ENCODE measurements at places on chromosomes 7 and 10.

DNA sequence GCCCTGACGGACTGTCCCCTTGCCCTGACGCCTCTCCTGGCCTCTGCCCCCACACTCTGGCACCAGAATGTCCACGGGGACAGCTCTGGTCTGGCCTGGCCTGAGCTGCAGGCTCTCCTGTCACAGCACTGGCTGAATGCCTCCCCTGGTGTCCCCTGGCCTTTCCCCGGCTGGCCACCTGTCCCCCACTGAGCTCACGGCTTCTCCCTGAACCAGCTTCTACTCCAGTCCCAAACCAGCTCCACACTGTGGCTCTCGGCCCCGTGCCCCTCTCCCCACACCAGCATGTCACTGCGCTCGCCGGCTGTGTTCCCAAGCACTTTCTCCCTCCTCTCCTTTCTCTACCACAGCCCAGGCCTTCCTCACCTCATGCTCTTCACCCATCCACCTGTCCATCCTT is 386.4 kb downstream of the DNAJB6 start:
- DNase-seq = no peak

- DNase-seq = no peak
Observed at GRCh38 chr7:4803397-4804241, 28.2 kb downstream of the AP5Z1 start.

DNA sequence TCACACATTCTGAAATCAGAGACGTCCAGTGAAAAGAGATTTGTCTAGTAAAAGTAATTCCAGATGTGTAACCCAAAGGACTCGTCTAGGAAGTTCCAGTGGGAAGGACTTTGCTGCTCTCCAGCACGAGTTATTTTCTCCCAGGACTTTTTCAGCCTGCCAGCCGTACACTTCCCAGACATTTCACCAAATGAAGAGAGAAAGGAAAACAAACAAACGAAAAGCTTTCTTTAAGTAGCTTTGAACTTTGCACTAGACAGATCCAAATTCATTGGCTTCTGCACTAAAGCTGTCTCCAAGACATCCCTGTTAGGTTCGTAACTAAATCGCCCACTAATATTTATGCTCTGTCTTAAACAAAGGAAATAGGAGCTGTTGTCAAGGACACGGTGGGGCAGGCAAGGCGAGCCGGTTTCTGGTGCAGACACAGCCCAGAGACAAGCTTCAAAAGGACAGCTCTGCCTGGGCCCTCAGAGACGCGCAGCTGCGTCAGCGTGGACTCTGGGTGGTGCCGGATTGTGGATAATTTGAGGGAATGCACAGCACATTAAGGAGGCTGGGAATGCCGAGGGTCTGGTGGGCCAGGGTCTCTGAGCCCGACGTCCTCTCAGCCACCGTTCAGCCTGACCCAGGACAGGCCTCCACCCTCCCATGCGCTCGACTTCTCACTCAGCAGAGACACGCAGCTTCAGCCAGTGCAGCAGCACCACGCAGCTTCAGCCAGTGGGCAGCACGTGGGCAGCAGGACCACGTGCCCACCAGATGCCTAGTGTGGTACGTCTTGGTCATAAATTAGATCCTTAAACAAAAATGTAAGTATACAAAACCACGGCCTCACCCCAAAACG is 64.1 kb upstream of the INSIG1 start:
- no peak for DNase-seq

- DNase-seq = no peak
Observed at GRCh38 chr7:95974108-95974507, 201.8 kb downstream of the DYNC1I1 start.

GRCh38 chr10:70925377-70926225 is 37.2 kb upstream of the PCBD1 start:
- DNase-seq = no peak

GRCh38 chr10:132432176-132432540 is 35.2 kb downstream of the PWWP2B start:
- DNase-seq = no peak

GRCh38 chr10:5492929-5493576 is 6.3 kb downstream of the CALML5 start:
- no peak for DNase-seq

DNA sequence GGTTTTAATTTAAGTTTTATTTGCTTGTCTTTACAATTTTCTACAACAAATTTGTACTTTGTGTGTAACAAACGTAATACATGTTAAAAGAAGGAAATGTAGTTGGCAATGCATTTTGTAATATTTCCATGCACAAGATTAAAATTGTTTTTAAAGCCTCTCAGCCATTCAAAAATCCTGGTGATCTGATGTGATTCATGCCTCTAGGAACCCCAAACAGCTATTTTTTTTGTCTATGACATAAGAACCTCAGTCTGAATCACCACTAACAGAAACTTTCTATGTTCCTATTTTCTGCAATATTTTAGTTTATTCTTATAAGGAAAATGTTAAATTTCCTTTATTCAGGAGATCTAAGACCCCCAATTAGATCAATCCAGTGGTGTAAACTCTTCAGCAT is 183.1 kb upstream of the YAE1 start:
- no peak for DNase-seq

DNA sequence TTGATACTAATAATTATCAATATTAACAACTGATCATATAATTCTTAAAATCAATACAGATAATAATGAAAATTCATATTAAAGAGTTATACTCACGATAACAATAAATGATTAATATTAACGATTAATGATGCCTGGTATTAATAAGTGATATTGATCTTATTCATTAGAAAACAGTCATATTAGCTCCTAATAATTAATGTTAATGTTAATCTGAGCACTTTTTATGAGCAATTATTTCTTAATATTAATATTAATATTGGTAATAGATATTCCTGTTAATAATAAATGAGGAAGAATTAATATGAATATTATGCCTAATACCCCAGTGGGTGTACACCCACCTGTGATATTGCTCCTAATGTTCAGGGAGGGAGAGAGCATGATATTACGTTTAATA is 23.6 kb downstream of the MEIG1 start:
- DNase-seq = no peak

DNA sequence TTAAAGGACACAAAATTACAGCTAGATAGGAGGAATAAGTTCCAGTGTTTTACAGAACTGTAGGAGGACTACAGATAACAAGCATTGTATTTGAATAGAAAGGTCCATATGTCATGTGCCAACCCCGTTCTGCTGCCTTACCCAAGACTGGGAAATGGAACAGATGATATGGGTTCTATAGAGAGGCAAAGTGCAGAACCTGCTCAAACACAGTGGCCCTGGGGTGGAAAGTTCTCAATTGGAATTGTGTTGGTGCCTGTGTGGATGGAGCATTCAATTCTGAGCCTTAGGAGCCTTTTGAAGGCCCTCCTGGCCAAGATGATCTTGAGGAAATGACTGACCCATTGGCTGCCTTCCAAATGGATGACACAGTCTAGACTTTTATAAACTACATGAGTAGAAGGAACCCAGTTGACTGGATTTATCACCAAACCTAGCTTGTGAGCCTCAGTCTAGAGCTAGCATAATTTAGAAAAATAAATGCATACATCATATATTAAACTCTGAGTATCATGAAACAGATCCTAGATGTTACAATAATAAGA is 4.1 kb upstream of the PRSS1 start:
- no peak for DNase-seq

DNA sequence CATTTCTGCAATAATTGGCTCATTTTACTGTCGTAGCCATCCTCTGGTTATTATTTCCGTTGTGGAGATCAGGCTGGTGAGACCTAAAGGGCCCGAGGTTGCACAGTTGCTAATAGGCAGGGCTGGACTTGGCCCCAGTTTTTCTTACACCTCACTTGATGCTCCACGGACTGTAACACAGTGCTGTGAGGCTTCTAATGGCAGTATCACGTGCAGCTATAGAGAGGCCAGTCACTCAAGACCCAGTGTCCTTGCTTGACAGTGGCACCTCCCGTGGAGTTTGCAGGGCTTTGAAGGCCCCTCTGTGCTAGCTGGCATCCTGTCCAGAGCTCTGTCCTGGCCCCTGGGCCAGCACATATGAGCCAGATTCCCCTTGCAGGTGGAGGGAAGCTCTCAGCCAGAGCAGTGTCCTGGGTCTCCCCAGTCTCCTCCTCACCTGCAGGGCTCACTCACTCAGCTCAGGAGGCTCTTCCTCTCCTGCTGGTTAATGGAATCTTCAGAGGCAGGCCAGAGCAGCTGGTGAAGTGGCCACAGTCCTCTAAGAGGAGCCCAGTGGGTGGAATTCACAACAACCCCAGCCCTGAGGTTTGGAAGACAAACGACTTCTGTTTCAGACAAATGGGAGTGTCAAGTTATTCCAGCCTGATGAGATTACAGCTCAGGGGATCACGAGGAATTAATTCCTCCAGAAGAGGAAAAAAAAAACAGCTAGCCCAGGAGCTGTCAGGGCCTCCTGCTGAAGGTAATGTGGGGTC is 114.2 kb upstream of the FAM180A start:
- DNase-seq = no peak

GRCh38 chr7:24199978-24200377 is 84.0 kb upstream of the NPY start:
- DNase-seq = no peak

- DNase-seq = no peak
Observed at GRCh38 chr10:74822521-74823089, 3.8 kb upstream of the KAT6B start.

DNA sequence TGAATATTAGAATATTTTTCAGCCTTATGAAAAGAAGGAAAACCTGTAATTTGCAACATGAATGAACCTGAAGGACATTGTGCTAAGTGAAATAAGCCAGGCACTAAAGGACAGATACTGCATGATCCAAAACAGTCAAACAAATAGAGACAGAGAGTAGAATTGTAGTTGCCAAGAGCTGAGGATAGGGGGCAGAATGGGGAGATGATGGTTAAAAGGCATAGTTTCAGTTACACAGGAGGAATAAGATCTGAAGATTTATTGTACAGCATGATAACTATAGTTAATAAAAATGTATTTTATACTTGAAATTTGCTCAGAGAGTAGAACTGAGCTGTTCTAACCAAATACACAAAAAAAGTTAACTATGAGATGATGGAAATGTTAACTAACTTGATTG is 149.0 kb upstream of the TMEM106B start:
- no peak for DNase-seq

DNA sequence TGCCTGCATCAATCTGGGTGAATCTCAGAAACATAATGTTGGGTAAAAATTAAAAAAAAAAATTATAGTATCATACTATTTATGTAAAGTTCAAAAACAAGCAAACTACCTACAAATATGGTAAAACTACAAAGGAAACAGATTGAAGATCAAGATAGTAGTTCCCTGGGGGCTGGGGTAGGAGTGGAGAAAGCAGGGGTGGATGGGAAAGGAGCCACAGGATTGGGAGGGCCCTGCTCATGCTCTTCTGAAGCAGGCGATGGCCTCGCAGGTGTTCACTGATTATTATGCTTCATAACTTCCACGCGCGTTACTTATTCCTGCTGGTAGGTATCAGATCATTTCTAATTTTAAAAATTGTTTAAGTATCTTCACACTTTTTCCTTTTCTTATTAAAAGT is 96.0 kb upstream of the GATA3 start:
- no peak for DNase-seq

GRCh38 chr10:76990561-76990960 is 647.0 kb downstream of the KCNMA1 start:
- no peak for DNase-seq
